Stimulated activated CD8-positive, alpha-beta memory T cell treated with anti-CD3 and anti-CD28 coated beads, Interleukin-2, amount 100 ng/mL, for 1 hour (primary cell): ENCODE measurements at places on chromosomes 11 and 22.

DNA sequence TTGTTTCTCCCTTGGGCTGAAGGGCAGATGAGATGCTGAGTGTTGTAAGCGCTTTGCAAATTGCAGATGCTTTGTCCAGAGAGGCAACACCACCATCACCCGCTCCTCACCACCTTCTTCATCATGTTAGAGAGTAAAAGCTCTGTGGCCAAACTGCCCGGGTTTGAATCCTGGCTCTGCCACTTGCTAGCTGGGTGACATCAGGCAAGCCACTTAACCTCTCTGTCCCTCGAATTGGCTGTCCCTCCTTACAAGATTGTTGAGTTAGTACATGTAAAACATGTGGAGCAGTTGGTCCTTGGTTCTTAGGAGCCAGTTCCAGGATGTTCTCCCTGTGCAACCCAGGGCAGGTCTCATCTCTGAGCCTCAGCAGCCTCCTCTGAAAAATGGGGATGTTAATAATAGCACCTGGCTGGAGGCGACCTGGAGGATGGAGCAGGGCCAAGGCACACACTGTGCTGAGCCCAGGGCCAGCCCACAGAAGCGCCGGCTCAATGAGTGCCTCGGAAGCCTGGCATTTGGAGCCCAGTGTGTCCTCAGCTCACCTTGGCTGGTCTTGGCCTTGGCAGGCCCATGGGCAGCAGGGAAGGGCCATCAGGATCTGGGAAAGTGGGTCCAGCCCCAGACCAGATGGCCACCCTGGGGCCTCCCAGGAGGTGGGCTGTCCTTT, 10.5 kb downstream of the C11orf86 start:
- DNase-seq = no peak

DNA sequence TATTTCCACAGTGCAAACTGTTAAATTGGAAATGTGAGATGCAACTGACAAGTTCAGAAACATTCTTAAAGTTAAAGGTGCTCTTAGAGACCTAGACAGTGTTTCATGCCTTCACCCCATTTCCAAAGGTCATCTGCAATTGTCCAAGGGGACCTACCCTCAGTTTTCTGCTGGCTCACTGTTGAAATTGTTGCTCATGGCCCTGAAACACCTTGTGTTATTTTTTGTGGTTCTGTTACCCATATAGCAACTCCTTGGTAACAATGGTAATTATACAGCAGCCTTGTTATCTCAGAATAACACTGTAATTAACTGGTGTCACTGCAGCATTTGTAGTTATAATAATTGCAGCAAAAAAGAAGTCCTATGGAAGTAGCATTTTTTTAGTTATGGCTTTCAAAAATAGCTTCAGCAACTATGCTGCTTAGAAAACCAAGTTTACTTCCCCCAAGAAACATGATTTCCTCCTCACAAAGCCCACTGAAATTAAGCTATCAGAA, 49.2 kb upstream of the CCDC34 start:
- no peak for DNase-seq

GRCh38 chr22:43592476-43592875, 180.7 kb downstream of the MPPED1 start:
- DNase-seq = no peak

DNA sequence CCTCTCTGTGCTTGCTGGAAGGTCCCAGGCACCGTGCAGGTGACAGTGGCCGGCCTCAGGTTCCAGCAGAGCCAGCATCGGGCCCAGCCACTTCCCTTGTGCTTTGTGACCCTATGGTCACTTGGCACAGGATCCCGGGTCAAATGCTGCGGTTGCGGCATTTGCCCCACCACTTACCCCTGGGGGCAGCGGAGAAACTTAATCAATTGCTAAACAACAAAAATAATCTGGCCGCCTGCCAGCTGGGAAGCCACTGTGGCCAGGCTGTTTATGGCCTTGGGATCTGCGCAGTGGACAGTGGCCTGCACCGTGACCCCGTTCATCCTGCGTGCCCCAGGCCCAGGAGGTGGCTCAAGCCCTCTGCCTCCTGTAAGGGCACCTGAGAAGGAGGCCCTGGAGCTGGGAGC, 65.0 kb downstream of the LRP5 start:
- no peak for DNase-seq

GRCh38 chr11:31500560-31500959, 8.9 kb downstream of the IMMP1L start:
- DNase-seq = no peak

GRCh38 chr22:44938886-44939285, 70.9 kb downstream of the PHF21B start:
- no peak for DNase-seq

DNA sequence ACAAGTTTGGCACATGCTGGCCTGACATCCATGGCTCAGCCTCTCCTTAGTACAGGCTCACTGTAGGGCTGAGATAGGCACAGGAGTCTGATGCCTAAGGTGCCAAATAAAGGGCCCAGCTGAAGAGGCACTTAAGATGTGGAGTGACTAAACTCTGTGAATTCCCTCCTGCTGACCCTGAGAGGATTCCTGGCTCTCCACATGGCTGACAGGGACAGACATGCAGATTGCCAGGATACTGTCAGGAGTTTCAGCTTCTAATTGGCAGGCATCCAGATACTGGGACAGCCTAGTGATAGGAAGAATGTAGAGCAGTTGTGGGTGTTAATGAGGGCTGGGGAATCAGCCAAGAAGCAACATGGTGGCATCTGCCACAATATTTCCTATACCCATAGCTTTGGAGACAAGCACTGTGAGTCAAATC, 558.7 kb downstream of the INSC start:
- no peak for DNase-seq

GRCh38 chr11:122807731-122808477, 30.4 kb upstream of the CRTAM start:
- no peak for DNase-seq

DNA sequence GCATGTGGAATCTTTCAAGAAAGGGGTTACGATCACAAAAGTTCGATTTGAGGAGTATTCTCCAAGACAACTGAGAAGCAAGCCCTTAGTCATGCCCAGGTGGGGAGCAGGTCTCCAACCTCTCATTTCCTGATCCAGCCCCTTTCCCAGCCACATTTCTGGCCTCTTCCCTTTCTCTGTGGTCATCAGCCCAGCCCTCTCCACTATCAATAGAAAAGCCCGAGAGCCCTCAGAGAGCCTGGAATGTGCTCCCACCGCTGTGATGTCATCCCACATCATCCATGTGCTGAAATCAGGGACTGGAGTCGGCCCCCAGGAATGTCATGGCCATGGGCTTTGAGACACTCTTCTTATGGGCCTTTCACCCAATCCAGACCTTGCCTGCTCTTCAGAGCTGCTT, 62.6 kb downstream of the KCNJ1 start:
- DNase-seq = no peak

GRCh38 chr11:104324276-104324675, 160.3 kb upstream of the PDGFD start:
- DNase-seq = no peak

DNA sequence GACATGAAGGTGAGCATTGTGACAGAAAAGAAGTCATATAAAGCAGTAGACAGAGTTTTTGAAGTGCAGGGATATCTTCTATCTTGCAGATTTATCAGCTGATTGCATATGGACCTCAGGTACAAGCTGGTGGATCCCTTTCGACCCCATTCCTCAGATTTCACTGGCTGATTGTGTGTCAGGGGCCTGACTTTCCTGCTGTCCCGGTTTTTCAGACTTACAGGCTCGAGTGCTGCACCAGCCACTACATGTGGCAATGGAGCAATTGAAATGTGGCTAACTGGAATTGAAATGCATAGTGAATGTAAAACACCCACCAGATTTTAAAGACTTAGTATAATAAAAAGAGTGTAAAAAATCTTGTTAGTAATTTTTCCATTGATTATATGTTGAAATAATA, 50.3 kb downstream of the CLMP start:
- no peak for DNase-seq

DNA sequence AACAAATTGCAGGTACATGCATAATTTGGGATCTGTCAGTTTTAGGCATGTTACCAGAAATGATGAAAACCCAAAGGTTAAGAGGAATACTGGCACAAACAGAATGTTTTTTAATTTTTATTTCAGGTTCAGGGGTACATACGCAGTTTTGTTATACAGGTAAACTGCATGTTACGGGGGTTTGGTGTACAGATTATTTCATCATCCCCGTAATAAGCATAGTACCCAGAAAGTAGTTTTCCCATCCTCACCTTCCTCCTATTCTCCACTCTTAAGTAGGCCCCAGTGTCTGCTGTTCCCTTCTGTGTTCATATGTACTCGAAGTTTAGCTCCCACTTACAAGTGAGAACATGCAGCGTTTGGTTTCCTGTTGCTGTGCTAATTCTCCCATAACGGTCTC, 33.0 kb downstream of the PI4KA start:
- no peak for DNase-seq

GRCh38 chr11:76773921-76774361, 9.2 kb upstream of the TSKU start:
- DNase-seq = no peak

DNA sequence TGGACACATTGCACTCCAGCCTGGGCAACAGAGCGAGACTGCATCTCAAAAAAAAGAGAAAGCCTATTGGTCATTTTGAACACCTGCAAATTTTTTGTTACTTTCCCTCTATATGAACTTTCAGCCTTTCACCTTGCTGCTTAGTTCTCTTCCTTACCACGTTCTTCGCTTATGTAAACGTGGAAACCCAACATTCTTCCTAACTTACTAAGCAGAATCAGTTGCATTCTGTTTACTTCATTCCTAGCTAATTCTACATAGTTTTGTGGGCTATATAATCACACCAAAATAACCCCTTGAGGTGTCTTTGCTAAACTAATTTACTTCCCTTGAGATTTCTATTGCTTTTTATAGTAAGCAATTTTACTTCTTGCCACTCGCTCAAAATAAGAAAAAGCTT, 23.2 kb downstream of the MS4A4A start:
- no peak for DNase-seq

DNA sequence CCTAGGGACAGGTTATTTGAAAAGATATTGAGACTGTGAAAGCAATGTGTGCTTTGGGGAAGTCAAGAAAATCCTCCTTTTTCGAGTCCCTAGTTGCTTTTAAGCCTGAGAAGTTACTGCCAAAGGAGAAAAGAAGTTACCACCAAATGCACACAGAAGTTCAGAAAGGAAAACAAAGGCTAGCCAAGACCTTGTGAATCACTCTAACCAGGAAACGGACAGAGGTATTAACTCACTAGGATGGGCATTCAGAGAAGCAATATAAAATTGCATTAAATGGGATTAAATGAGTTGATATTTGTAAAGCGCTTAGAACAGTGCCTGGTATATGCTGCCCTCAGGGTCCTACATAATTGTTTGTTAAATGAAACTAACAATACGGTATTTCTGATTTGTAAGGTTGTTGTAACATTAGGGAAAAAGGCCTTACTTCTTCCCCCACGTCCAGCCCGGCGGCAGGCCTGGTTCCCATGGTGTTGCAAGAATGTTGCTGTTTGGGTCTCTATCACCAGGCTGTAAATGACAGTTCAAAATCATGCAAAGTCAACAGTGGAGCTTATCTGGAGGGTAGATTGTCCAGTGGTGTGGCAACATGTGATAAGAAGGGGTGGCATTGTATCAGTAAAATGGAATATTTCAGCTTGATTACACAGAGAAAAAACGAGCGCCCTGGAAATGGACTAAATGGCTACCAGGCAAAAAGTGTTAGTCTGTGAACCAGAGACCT, 7.1 kb downstream of the TMA7B start:
- no peak for DNase-seq

GRCh38 chr22:35111244-35111643, 45.3 kb downstream of the ISX start:
- no peak for DNase-seq

DNA sequence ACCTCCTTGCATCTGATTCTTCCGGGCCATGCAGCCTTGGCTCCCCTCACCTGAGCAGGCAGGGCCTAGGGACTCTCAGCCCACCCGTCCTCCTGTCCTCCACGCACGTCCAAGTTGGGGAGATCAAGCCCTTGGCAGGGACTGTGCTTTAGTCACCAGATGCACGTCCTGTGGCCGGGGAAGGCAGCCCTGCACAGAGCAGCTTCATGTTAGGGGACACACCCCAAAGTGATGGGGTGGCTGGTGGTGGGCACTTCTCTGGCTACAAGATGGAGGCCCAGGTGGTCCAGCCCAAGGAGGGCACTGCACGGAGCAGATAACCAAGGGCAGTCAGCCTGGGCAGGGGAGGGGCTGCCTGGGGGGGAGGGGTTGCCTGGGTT, 1.2 kb downstream of the MUC5B start:
- no peak for DNase-seq

DNA sequence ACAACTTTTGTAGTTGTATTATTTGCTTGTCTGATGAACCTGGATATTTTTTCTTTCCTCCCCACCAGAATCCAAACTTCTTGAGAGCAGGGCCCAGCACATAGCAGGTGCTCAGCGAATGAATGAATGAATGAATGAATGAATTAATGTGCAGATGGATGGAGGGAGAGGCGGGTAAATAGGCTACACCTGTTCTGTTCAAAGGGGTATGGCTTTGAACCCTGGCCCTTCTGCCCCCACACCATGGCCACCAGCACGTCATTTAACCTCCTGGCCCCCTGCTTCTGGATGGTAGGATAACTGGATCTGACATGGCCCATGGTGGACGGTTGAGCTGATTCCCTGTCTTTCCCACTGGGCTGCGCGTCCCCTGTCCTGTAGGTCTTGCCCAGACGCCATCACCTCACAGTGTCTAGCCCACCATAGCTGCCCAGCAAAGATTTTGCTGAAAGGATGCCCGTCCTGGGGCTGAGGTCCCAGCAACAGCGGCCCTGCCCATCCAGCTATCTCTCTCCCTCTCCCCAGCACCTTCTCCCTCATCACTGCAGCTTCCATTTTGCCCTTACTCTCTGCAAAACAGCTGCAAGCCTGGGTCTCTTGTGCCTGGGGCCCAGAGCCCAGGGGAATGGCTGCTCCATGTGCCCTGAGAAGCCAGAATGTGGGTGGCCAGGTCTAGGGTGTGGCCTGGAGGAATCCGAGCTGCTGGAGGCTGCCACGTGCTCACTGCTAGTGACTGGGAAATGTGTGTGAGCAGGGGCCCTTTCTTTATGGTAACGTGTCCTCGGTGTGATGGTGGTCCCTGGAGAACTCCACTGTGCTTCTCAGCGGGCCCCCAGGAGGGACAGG, 49.3 kb upstream of the LINC01488 start:
- DNase-seq = no peak

DNA sequence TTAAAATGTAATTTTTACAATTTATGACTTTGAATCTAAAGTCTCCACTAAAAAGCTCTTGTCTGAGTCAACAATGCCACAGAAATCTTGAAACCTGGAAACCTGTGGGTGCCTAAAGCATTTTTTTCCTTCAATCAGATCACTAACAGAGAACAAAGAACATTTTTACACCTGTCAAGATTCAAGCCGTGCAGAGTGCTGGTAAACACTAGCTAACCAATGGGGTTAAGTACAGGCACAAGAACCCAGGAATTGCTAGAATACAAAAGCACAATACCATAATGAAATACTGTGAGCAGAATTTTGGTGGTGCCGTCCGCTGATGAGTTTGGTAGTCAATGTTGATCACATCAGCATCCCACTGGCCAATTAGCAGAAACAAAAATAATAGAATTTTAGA, 380.3 kb upstream of the PITPNB start:
- DNase-seq = no peak
